ENCODE measurements at places on chromosomes 4 and X.

DNA sequence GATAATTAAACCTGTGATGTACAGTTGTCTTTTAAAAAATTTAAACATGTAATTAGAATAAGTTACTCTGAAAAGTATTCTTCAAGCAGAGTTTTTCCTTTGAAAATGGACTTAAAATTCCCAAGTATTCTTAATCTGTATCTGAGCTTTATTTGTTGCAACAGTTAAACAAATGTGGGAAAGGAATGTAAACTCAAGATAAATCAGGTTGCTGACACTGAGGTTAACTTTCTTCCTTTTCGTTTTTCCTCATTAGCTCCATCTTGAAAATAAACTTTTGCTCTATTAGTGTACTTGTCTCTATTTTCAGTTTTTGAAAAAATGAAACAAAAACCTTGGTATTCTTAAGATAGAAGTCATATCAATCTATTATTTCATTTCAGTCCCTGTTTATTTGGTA is 144.5 kb upstream of the BMPR1B start:
- no peak for DNase-seq

GRCh38 chr4:111789901-111790640 is 355.2 kb upstream of the FAM241A start:
- no peak for DNase-seq

DNA sequence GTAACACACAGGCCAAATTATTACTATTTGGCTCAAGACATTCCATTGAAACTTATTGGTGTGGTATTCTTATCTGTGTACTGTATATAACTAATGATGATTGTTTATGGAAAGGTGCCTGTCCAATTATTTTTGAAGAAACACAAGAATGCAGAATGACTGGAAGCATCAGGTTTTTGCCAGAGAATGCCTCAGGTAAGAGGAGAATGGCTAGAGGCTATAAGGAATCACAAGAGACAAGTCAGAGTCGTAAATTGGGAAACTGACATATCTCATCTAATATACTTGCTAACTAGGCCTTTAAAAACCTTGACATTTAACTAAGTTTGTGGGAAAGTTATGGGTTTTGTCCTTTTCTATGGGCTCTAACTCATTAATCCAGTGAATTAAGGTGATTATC is 69.3 kb upstream of the TTC29 start:
- DNase-seq, result no peak

GRCh38 chrX:77527233-77528001 is 80.2 kb downstream of the FGF16 start:
- peak; percentile 7 for DNase-seq

DNA sequence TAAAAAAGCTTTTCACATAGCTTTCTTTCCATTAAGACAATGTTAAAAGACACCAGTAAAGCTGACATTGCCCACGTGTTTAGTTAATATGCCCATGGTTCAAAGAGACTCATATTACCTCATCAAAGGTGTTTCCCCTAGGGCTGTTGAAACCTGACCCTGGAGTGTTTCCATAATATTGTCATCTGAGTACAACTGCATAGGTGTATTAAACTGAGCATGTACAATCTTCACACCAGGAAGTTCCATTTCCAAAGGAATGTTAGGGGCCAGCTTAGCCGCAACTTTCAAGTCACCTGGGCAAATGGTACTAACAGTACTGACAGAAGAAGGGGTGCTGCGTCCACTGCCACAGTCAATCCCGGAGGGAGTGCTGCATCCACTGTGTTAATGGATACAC is 27.1 kb downstream of the PDLIM3 start:
- no peak for DNase-seq

DNA sequence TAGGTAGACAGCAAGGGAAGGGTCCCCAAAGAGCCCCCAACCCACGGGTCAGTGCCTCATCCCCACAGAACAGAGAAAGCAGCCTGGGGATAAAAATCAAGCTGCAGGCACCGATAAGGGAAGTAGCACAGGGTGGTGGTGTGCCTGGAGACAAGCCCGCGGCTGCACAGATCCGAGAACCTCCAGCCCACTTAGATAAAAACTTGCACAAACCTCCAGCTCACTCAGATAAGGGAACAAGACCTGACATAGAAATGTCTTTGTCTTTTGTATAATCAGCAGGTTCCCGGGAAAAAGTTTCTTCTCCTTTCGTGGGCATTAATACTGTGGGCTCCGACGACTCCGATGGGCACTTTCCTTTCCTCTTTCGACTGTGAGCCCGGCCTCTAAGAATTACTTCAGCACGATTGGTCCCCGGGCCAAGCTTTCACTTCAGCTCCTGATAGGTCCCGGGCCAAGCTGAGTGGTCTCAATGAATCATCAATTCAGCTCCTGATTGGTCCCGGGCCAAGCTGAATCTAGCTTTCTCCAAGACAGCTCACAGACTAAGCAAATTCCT is 32.4 kb downstream of the PRDX4 start:
- peak; percentile 68 for DNase-seq

DNA sequence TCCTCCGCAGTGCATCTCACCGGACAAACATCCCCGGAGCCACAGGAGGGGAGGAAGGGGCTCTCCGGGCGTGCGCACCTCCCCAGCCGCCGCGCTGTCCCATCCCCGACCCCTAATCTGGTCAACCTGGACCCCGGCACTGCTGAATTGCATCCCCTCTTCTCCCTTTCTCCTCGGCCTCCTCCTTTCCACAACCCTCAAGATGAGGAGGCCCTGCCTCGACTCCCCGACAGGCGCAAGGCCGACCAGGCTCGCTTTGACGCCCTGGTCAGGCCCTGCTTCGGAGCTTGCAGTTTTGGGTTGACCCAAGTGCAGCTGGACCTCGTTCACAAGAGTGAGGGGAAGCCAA is 2.3 kb downstream of the PDGFRA start:
- DNase-seq, result no peak

GRCh38 chrX:122091571-122091970 is 1044.2 kb downstream of the GLUD2 start:
- DNase-seq, result no peak

- DNase-seq, result no peak
Measured at GRCh38 chr4:36208893-36209473, 35.3 kb downstream of the ARAP2 start.

GRCh38 chr4:121564840-121565375 is 131.9 kb downstream of the ANXA5 start:
- no peak for DNase-seq

DNA sequence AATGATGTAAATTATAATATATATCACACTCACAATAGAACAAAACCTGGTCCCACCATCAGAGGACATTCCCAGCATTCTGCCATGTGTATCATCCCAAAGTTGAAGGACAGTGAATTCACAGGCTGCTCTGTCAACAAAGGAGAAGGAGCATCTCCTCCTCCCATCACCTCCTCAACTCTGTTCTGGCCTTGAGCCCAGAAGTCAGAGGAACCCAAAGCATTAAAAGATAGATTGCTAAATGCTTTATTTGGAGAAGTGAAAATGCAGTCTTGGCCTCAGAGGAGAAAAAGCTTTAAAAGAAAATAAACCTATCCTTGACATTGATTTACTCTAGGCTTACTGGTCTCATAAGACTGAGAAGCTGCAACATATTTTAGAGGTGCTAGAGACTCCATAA is 268.8 kb upstream of the RASGEF1B start:
- DNase-seq, result no peak

DNA sequence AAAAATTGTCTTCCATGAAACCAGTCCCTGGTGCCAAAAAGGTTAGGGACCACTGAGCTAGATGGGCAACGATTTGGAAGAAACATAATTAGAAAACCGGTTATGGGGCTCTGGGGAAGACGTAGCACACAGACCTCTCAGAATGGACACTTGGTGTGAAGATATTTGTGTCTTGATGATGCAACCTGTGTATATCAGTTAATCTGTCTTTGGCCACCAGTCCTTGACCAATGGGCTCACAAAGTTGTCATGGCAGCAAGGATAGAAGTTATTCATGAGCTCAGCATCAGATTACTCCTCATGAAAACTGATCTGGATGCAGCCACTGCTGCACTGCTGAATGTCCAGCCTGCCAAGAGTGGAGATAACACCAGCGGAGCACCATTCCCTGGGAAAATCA is 13.6 kb downstream of the MTNR1A start:
- DNase-seq, result no peak

DNA sequence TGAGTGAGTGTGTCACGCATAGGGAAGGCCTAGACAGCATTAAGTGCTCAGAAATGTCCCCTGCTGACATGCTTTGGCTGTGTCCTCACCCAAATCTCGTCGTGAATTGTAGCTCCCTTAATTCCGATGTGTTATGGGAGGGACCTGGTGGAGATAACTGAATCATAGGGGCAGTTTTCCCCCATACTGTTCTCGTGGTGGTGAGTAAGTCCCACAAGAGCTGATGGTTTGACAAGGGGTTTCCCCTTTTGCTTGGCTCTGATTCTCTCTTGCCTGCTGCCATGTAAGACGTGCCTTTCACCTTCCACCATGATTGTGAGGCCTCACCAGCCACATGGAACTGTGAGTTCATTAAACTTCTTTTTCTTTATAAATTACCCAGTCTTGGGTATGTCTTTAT is 78.0 kb downstream of the NSUN7 start:
- DNase-seq, result no peak

GRCh38 chr4:161496-162284 is 37.4 kb downstream of the ZNF718 start:
- DNase-seq, result peak; percentile 3

- no peak for DNase-seq
Measured at GRCh38 chr4:35562861-35563260, 681.5 kb downstream of the ARAP2 start.
